ENCODE measurements at places on chromosomes 6 and 20.

- no peak for DNase-seq
These were observed 100.0 kb downstream of the OR2B2 start for GRCh38 chr6:27812078-27812804.

- no peak for DNase-seq
These were observed 73.8 kb downstream of the EYA4 start for GRCh38 chr6:133314947-133315346.

- no peak for DNase-seq
These were observed 72.3 kb upstream of the CCN2 start for GRCh38 chr6:132023490-132023889.

- DNase-seq, result no peak
These were observed 11.1 kb upstream of the NOTCH4 start for GRCh38 chr6:32234934-32235333.

- no peak for DNase-seq
These were observed 47.2 kb downstream of the GABRR2 start for GRCh38 chr6:89267918-89268317.

DNA sequence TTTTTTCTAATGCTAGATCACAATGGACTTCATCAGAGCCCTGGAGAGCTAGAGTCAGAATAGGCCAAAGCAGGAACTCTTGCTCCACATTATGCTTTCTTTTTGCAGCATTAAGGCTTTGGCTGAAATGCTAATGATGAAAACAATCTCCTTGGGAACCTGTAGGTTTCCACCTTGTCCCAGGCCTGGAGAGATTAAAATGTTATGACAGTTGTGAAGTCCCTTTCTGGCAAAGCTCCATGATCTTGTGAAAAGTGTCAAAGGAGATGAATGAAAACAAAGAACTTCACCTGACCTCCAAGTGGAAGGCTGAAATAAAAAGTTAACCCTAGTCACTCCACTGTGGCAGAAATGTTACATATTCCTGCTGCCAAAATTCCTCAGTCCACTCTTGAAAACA is 64.0 kb upstream of the LRRC1 start:
- DNase-seq, result no peak

DNA sequence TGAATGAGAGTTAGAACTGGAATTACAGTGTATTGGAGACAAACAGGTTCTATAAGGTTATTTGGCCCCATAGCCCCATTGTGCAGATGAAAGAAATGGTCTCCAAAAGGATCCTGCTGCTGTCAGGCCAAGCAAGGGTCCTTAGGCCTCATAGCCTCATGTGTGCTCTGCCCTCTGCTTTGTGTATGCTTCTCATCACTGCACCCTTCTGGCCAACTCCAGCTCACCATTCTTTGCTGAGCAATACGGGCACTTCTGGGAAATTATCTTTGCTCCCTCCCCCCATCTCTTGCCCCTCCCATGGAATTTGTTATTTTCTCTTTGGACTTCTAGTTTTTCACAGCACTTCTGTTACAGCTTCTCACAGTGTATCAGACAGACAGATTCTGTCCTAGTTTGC is 298.8 kb downstream of the FOXA2 start:
- DNase-seq, result no peak

DNA sequence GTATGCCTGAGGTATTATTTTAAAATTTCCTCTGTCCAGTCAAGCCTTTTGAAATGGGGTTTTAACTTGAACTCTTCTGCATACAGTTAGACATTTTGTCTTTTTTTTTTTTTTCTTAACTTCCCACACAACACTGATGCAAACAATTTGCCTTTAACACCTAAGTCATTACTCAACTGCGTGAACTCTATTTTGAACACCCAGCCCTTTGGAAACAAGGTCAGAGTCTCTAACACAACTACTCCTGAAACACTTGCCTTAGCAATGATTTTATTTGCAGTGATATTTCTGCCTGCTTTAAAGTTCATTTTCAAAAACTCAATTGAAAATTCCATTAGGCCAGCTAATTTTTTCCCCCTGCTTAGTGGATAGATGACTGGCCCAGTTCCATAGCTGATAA is 24.2 kb downstream of the GLYATL3 start:
- no peak for DNase-seq

GRCh38 chr6:18545726-18546125 is 158.6 kb downstream of the RNF144B start:
- no peak for DNase-seq

DNA sequence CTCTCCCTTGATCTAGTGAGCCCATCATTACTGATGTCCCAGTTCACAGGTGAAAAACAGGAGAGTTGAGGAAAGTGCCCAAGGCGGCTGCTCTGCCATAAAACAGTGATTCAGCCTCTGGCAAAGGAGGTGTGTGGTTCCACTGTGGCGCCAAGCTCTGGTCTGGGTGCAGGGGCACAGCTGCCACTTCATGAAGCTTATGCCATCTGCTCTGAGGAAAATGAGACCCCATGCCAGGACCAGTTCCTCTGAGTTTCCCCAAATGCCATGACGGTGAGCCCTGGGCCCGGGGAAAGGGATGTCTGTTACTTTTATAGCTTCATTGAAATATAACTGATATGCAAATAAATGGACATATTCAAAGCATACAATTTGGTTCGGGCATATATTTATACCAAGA is 33.7 kb upstream of the ZBP1 start:
- no peak for DNase-seq

GRCh38 chr6:90829311-90829710 is 242.4 kb upstream of the MAP3K7 start:
- no peak for DNase-seq

DNA sequence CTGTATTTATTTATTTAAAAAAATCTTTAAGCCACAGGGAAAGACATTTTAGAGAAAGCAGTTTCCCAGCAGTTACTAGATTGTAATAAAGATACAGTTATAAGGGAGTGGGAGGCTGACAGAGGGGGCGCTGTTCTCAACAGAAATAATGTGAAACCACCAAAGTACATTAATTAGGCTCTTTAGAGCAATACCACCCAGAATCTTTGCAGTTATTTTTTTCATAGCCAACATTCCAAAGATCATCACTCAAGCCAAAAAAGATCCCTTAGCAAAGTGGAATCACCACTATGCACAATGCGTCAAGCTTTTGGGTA is 331.3 kb upstream of the DEFB112 start:
- no peak for DNase-seq

DNA sequence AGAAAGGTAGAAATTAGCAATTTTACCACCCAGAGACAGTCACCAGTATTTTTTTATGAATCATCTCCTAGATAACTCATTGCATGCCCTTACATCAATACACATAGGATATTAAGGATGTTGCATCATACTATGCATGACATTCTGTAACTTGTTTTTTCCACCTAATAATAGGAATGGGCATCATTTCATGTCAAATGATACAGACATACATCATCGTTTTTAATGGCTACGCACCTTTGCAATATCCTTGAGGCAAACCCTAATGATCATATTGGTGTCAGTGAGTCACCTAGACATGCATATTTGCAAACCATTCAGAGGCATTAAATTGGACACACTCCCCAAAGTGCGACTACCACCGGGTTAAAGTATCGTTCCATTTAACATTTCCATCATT is 309.7 kb upstream of the AGPAT4 start:
- DNase-seq, result no peak

DNA sequence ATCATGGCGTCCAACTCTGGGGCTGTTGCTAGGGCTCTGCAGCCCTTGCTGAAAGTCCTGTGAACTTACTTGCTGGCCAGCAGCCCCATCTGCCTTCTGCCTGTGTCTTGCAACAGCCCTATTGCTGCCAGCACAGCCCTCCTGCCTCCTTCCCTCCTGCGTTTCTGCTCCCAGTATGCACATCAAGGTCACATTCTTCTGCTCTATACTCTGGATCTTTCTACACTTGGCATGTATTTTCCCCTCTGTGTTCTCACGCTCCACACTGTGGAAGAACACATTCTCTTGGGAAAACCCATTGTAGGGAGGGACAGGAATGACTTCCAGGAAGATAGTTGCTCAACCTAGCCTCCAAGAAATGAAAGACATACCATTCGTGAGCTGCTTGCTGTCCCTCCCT is 80.9 kb upstream of the PHACTR2 start:
- DNase-seq, result peak; percentile 9

GRCh38 chr6:136737871-136738691 is 54.2 kb downstream of the MAP3K5 start:
- DNase-seq, result no peak

GRCh38 chr6:5422321-5422915 is 161.1 kb downstream of the FARS2 start:
- DNase-seq, result no peak

GRCh38 chr20:56806952-56807517 is 177.9 kb downstream of the TFAP2C start:
- no peak for DNase-seq

GRCh38 chr20:9348747-9349146 is 165.6 kb upstream of the LAMP5 start:
- no peak for DNase-seq

DNA sequence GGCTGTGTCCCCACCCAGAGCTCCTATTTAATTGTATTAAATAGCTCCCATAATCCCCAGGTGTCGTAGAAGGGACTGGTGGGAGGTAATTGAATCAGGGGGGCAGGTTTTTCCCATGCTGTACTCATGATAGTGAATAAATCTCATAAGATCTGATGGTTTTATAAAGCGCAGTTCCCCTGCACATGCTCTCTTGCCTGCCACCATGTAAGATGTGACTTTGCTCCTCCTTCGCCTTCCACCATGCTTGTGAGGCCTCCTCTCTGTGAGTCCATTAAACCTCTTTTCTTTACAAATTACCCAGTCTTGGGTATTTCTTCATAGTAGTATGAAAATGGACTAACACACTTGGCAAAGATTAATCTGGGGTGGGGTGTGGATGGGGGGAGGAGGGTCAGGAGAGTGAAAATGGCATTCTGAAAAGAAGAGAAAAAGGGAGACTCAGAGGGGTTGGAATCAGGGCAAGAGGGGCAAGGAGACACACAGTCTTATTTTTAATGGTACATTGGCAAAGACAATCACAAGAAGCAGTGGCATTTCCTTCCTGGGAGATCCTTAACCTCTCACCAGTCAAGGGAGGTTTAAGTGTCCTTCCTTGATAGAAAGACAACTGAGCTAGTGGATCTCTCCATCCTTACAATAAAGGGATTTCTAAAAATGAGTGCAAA is 37.5 kb upstream of the NOX3 start:
- no peak for DNase-seq

DNA sequence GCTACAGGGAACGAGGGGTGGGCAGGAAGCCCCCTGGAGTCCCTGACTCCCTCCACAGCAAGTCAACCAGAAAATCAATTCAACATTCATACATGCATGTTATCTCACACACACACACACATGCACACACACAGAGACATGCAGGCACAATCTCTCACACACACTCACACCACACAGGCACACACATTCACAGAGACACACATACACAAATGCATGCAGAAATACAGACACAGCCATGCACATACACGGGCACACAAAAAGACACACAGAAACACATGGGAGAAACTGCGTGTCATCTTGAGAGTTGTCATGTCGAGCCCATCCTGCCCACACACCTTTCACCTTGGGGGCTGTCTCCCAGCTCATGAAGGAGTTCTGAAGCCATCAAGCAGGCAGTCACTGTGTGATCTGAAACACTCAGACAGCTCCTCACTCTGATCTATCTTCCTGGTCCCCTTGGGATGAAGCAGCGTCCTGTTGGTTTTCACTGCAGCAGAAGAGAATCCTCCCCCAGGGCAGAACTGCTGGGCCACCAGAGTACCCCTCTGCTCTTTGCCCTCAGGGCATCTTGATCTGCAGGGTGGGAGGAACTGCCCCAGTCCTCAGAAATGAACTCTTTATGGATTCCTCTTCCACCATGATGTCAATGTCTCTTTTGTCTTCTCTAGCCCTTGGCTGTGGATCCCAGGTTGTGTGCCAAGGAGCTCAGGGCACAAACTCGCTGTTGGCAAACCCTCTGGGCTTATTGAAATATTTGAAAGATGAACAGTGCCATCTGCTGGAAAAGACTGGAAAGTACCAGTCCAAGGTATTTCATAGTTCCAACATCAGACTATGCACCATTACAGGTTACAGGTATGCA is 8.8 kb downstream of the RAET1L start:
- DNase-seq, result peak; percentile 43

DNA sequence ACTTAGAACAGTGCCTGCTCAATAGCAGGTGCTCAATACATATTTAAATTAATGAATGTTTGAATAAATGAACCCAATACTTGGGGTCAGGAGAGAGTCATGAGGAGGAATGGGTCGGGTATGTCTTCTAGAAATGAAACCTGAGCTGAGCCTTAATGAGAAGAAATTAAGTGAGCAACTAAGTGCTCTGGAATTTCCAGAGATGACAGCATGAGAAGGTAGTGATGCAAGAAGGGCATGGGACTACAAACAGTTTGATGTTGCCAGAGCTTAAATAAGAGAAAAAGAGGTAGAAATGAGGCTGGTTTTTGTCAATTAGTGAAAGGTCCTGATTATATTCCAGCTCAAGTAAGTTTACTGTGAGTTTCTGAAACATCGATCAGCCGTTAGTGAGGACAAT is 82.9 kb downstream of the PDE10A start:
- no peak for DNase-seq

GRCh38 chr6:121482004-121482693 is 46.7 kb downstream of the GJA1 start:
- DNase-seq, result peak; percentile 38

DNA sequence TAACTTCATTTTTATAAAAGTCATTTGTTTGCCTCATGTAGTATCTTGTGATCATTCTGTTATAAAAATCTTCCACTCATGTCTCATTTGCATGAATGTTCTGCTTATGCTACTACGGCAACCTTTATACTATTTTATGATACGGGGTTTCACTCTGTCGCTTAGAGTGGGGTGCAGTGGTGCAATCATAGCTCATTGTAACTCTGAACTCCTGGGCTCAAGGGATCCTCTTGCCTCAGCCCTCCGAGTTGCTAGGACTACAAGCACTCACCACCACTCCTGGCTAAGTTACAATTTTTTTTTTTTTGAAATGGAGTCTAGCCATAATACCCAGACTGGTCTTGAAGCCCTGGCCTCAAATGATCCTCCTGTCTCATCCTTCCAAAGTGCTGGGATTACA is 154.4 kb upstream of the PREP start:
- no peak for DNase-seq

DNA sequence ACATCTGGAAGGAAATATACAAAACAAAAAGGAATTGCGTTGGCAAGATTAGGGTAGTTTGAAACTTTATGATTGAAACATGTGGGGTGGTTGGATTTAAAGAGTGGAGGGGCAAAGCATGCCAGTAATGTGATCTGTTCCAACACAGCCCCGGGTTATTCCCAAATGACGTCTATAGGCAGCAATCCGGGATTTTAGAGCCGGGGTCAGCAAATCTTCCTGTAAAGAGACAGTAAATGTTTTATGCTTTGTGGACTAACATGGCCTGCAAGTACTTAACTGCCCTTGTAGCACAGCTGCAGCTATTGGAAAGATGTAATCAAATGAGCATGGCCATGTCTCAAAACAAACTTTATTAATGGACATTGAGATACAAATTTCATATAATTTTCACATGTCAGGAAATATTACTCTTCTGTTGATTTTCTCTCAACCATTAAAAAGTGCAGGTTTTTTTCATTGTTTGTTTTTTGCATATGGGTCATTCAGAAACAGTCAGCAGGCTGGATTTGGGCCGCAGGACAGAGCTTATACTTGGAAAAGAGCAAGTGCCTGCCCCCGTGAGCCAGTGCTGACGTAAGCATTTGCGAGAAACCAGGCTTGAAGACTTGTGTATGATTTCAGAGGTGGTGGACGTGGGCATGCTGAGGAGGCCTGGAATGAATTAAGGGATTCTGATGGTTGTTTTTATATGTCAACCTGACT is 136.5 kb downstream of the DOK5 start:
- no peak for DNase-seq

GRCh38 chr6:166907373-166907841 is 48.9 kb downstream of the RNASET2 start:
- DNase-seq, result no peak
